Fibroblast of skin of left biceps (primary cell): ENCODE measurements at places on chromosomes 12 and 14.

- DNase-seq = no peak
Observed at GRCh38 chr14:101402936-101403660, 158.2 kb upstream of the DIO3 start.

DNA sequence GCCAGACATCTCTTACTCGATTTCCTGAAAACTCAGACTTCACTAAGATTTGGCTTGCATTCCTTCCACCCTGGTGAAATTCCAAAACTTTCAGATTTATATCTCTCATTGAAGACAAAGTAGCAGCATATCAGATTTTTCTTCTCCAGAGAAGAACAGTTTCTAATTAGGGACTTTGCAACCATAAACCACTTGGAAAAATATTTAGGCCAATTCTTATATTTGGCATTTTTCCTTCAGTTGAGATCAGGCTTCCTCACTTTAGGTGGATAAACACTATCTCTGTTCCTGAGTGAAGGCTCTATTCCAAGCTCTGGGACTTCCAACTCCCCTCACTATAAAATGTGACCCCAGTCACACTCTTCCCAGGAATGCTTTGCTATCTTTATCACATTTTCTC is 1434.3 kb upstream of the FLRT2 start:
- DNase-seq = peak; percentile 65

DNA sequence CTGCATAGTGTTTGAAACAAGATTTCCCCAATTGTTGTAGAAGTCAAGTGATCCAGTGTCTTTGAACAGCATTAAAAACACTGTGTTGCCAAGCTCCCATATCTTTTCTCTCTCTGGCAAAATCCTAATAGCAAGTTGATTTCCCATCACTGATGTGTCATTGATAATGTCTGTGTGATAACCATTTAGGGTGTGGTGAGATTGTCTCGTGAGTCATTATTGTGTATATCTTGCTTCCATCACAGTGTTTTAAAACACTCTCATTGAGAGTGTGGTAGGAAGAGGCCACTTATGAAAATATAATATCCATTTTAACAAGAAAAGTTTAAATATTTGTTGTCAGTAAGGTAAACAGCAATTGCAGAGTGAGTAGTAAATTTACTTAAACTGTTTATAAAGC is 74.7 kb downstream of the PRORP start:
- no peak for DNase-seq

DNA sequence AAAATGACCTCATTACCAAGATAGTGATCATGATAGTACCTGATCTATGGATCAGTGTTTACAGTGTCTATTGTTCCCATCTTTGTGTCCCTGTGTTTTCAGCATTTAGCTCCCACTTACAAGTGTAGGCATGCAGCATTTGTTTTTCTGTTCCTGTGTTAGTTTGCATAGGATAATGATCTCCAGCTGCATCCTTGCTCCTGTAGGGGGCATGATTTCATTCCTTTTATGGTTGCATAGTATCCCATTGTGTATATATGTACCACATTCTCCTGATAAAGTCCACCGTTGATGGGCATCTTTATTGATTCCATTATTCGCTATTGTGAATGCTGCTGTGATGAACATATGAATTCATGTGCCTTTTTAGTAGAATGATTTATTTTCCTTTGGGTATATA is 215.4 kb upstream of the NAV3 start:
- no peak for DNase-seq

- no peak for DNase-seq
Observed at GRCh38 chr12:105580821-105581352, 250.4 kb downstream of the C12orf75 start.

GRCh38 chr12:105524961-105525360 is 194.5 kb downstream of the C12orf75 start:
- DNase-seq = no peak

DNA sequence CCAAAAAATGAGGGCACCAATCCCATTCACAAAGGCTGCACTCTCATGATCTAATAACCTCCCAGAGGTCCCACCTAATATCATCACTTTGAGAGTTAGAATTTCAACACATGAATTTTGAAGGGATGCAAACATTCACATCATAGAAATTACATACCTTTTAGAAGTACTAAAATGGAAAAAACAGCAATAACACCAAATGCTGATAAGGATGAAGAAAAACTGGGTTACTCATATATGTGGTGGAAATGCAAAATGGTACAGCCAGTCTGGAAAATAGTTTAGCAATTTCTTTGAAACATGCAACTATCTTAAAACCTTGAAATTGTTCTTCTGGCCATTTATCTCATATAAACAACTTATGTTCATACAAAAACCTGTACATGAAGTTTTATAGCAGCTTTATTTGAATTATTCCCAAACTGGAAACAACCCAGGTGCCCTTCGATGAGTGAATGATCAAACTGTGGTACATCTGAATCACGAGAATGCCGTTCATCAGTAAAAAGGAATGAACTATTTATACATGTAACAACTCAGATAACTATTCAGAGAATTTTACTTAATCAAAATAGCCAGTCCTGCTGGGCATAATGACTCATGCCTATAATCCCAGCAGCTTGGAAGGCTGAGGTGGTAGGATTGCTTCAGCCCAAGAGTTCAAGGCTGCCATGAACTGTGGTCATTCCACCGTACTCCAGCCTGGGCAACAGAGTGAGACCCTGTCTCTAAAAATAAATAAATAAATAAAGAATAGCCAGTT is 109.4 kb upstream of the SSTR1 start:
- DNase-seq = peak; percentile 56
